ENCODE measurements at places on chromosomes 7 and 10. TPM values are rescaled to one million over a fixed set of nuclear protein-coding genes. Genes with fewer than 3 reads are reported as not detected.

CYP2C19 gene
- total RNA-seq = not detected

- H3K4me3 ChIP-seq = no peak overlapping the region
- H3K36me3 ChIP-seq = peaks cover 6% of the 10 kb centered on the region
- no peaks in the 10 kb centered on the region for H3K27me3 ChIP-seq
- H3K4me1 ChIP-seq = peaks cover 34% of the 10 kb centered on the region
These were observed 217.4 kb downstream of the MAD1L1 start for GRCh38 chr7:2015251-2015871.

DNA sequence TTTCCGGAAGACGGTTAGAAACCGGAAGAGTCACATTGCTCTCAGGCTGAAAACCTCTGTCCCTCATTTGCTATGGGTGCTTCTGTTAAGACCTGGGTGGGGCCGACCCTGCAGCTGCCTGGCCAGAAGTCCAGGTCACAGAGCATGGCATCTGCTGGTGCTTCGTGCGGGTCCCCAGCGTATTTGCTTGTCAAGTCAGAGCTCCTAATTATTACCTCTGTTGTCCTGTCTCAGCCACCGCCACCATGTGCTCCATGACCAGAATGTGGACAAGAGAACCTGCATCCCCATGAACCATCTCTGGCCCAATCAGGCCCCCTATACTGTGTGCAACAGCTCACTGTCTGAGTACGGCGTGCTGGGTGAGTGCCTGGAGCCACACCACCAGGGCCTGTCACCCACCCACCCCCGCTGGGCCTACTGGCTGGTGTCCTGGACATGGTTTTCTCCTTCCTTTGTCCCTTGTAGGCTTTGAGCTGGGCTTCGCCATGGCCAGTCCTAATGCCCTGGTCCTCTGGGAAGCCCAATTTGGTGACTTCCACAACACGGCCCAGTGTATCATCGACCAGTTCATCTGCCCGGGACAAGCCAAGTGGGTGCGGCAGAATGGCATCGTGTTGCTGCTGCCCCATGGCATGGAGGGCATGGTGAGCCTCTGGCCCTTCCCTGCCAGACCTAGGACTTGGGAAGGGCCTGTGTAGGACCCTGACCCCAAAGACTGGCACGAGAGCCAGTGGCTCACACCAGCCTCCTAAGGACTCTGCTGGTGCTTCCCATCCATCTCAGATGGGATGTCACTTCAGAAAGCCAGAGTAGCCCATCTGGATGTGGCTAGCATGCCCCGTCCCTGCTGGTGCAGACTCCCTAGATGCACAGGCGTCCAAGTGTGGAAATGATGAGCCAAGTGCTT lies 51.3 kb upstream of the ZMIZ2 start:
- H3K4me3 ChIP-seq = no peak overlapping the region
- H3K27me3 ChIP-seq = no peaks in the 10 kb centered on the region
- H3K36me3 ChIP-seq = peaks cover 67% of the 10 kb centered on the region
- peaks cover 7% of the 10 kb centered on the region for H3K4me1 ChIP-seq

- no peak overlapping the region for H3K4me3 ChIP-seq
- peaks cover 58% of the 10 kb centered on the region for H3K36me3 ChIP-seq
- no peaks in the 10 kb centered on the region for H3K4me1 ChIP-seq
- H3K27me3 ChIP-seq = no peaks in the 10 kb centered on the region
- H3K27ac ChIP-seq = no peak overlapping the region
- no peak for DNase-seq
These were observed 6.9 kb downstream of the MTG1 start for GRCh38 chr10:133400624-133401424.

GRCh38 chr10:24208661-24209431 lies at the start of gene KIAA1217:
Gene KIAA1217, plus strand, starts transcription at chr10:24209138. Its CDS starts 56 bp downstream, at chr10:24209194.
- H3K36me3 ChIP-seq = no peaks in the 10 kb centered on the region
- peak within 1 kb of the TSS; percentile 81 for H3K4me3 ChIP-seq
- H3K27me3 ChIP-seq = peaks cover 8% of the 10 kb centered on the region
- no peak for DNase-seq

- no peak overlapping the region for H3K4me3 ChIP-seq
- H3K36me3 ChIP-seq = no peaks in the 10 kb centered on the region
- H3K27me3 ChIP-seq = no peaks in the 10 kb centered on the region
- H3K4me1 ChIP-seq = peaks cover 76% of the 10 kb centered on the region
- H3K27ac ChIP-seq = peak overlapping the region; percentile 97
- DNase-seq = no peak
These were observed 213.6 kb upstream of the INHBA start for GRCh38 chr7:41916450-41916927.

DNA sequence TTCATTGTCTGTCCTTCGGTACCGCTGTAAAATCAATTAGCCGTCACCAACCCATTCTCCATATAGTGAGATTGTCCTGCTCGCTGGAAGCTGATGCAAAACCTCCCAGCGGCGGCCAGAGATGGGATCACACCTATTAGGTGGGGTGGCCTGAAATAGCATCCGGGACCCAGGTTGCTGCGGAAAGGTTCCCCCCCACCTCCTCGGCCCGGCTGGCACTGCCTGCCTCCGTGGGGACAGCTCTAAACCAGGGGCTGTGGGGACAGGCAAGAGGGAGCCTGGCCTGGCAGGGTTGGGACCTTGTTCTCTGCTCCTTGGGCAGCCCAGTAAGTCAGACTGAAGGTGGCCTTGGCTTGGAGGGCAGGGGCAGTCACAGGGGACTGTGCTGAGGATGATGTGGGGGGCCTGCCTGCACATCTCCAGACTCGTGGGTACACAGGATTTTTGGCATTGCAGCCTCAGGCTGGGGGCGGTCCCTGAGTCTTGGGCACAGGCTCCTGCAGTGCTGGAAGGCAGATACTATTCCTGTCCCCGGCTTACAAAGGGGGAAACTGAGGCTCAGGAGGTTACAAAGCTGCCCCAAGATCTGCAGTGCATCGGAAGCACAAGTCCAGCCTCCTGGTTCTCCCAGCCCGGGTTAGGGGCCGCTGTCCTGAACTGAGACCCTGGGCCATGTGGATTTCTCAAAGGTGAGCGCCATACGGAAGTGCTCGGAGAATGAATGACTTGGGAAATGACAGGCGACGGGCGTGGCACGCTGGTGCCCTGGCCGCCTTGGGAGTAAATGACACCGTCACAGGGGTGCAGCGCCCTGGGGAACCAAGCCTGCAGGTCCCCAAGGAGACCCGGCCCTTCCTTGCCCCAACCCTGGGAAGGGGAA lies 65.6 kb downstream of the UNCX start:
- H3K27ac ChIP-seq = no peak overlapping the region
- DNase-seq = no peak
- no peaks in the 10 kb centered on the region for H3K36me3 ChIP-seq
- no peaks in the 10 kb centered on the region for H3K4me1 ChIP-seq
- H3K4me3 ChIP-seq = no peak overlapping the region
- H3K27me3 ChIP-seq = peaks cover 17% of the 10 kb centered on the region

- H3K27me3 ChIP-seq = no peaks in the 10 kb centered on the region
- H3K27ac ChIP-seq = no peak overlapping the region
These were observed 139.6 kb downstream of the PTPN20 start for GRCh38 chr10:47050618-47051455.

- no peak for DNase-seq
- no peaks in the 10 kb centered on the region for H3K4me1 ChIP-seq
- no peaks in the 10 kb centered on the region for H3K36me3 ChIP-seq
- no peaks in the 10 kb centered on the region for H3K27me3 ChIP-seq
- no peak overlapping the region for H3K27ac ChIP-seq
These were observed 109.6 kb upstream of the SP4 start for GRCh38 chr7:21317966-21318915.

Measured in osteocyte (in vitro differentiated cells).